Muscle of leg (tissue), 16 donors: ENCODE measurements at places on chromosomes 7 and 10. TPM values are rescaled to one million over a fixed set of nuclear protein-coding genes. Genes with fewer than 3 reads are reported as not detected.
A peak's percentile ranks its signal among the peaks of the same experiment; 100 is the strongest.

- H3K4me1 ChIP-seq = peaks cover 9% of the 10 kb centered on the region
- H3K27me3 ChIP-seq = peaks cover 6% of the 10 kb centered on the region
- no peak for DNase-seq
- H3K27ac ChIP-seq = no peak overlapping the region
- H3K4me3 ChIP-seq = no peak overlapping the region
Observed at GRCh38 chr7:149735779-149736477, 37.5 kb downstream of the ZNF467 start.

DNA sequence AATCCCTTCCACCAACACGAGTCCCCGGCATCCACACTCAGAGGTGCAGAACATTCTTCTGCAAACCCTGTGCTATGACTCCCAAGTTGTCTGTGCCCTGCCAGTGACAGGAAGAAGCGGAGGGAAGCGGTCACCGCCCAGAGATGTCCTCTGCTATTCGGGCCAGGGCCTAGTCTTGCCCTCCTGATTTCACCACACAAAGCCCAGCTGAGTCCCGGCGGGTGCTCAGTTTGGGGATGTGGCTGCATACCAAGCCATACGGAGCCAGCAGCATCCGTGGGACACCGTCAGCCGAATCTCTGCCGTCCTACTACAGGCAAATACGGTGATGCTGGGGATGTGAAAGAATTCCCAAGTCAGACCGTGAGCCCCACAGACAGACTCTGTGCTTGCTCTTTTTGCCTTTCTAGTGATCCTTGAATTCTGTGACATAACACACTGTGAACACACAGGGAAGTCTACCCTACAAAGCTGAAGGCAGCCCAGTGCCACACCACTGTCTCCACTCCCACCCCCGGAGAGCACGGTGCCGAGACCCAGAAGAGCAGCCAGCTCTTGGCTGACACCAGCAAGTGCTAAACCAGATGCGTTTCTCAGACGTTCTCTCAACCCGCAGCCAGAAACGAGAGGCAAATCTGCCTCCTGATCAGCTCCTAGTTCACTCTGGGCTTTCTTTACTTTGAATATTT, 2.0 kb downstream of the STK32C start:
- H3K4me3 ChIP-seq = no peak overlapping the region
- DNase-seq = peak; percentile 55
- no peaks in the 10 kb centered on the region for H3K36me3 ChIP-seq

DNA sequence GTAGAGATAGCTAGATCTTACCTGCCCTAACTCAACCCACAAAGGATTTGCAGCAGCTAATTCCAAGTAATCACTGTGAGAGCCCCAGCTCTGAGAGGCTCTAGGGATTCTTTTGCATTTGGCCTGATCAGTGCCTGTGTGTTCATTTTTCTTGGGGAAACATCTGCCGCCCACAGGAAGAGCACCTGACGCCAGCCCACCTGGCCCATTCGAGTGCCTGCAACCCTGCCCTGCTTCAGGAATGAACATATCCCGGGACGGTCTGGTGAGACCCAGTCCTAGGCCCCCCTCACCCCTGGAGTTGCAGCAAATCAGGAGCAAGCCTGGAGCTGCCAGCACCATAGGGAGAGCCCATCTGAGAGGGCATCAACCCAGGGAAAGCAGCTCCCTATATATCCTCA, 38.8 kb downstream of the GSDME start:
- H3K27me3 ChIP-seq = peaks cover 2% of the 10 kb centered on the region
- DNase-seq = no peak
- H3K36me3 ChIP-seq = no peaks in the 10 kb centered on the region
- no peak overlapping the region for H3K27ac ChIP-seq

GPR158 gene
- total RNA-seq = 0.13 TPM

NUTM2E gene
- 0.35 TPM for total RNA-seq
